ENCODE measurements at places on chromosomes 5 and 9. TPM values are rescaled to one million over a fixed set of nuclear protein-coding genes. Genes with fewer than 3 reads are reported as not detected.

DNA sequence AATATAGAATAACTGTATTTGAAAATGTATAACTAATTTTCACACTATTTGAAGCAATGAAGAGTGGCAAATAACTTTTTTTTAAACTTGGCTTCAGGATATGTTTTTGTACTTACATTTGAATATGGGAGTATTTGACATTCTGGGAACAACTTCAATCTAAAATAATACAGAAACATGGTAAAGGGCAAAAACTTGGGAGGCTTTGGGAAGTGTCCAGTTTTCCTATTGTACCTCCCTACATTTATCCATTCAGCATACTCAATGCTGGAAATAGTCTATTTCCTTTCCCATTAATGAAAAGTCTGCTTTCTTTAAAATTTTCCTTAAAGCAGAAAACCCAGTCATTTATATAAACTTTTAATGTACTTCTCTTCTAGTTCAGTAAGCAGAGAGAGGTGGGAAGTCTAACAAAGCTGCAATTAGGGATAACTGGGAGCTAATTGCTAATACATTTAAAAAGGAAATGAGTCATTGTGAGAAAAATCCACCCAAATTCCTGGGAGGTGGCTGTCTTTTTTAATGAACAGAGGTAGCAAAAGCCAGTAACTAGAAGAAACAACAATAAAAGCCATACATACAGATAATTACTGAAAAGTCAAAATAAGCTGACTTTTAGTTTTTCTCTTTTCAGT is 128.8 kb downstream of the FBN2 start:
- DNase-seq, result peak; percentile 7

DNA sequence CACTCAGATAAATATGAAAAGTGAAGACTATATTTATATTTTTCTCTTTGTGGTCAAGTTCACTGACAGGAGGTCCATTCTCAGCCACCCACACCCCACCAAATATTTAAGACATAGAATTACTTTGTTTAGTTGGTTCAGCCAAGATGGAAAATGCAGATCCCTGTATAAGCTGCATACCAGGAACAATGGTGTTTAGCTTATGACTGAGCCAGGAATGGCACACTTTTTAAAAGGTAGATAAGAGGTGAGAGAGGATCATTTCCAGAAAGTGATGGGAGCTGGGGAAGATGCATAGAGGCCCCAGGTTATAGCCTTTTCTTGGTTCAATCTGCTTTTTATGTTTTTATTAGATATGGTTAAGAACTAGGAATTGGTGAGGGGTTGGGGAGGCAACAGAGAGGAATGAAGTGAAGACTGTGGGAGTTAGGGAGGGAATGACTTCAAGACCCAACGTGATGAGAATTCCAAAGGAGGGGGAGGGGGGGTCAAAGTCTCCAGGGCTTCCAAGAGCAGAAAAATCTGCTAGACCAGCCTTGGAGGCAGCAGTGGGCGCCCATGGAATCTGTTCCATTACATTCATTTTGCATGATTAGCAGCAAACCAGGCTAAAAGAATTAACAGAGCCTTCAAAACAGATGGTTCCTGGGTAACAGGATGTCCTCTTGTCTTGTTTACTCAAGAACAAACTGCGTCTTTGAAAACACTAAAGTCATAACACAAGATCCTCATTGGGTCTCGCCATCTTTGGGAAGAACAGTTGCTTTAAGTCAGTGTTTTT is 95.2 kb downstream of the FGF1 start:
- DNase-seq, result no peak

DNA sequence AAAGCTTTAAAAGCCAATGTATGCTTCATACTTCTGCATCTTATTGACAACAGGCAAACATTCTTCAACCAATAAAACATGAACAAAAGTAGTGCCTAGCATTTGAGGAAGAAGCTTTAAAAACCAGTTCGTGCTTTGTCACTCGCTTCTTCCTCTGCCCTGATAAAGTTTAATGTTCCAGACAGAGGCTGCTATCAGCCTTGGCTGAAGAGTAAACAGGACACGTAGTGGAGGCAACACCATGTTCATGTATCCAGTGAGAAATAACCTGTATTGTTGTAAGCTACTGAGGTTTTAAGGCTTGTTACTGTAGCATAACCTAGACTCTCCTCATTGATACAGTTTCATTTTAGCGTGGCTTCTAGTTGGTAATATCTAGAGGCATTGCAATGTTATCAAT is 3.2 kb upstream of the FUBP3 start:
- no peak for DNase-seq

DNA sequence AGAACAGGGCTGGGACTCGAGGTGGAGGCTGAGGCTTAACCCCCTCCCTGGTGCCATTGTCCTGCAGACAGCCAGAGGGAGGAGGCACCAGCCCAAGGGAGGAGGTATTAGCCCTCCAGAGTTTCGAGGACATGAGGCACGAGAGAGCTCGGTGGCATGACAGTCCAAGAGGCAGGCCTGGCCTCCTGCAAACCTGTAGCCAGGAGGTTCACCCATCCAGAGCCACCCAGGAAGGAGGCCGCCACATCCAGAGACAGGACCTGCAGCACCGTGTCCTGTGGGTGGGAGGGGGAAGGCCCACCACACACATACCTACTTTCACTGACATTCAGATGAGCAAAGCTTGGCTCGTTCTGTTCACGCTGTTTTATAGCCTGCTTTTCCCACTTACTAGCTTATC is 75.2 kb upstream of the ADAMTS2 start:
- no peak for DNase-seq

DNA sequence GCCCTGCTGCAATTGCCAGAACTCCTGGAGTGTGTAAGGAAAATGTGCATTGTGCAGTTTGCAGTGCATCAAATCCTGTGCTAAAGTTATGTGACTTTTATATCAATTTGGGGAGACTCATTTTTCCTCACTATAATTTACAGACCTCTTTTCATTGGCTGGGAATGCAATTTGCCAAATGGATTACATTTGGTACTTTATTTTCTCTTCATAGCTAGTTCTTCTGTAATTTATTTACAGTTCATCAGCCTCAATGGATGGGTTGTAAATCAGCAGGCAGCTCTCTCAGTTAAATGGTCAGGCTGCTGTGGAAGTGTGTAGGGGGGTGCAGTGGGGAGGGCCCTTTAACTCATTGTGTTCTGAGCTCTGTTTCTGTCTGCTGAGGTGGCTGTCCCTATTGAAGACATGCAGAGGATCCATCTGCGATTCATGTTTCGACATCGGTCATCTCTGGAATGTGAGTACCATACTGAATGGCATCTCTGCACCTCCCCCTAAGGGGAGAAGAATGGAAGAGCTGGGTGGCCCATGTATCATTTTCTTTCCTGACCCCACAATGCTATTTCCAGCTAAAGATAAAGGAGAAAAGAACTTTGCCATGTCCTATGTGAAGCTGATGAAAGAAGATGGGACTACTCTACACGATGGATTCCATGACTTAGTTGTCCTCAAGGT is 74.6 kb downstream of the DOCK2 start:
- DNase-seq, result no peak

DNA sequence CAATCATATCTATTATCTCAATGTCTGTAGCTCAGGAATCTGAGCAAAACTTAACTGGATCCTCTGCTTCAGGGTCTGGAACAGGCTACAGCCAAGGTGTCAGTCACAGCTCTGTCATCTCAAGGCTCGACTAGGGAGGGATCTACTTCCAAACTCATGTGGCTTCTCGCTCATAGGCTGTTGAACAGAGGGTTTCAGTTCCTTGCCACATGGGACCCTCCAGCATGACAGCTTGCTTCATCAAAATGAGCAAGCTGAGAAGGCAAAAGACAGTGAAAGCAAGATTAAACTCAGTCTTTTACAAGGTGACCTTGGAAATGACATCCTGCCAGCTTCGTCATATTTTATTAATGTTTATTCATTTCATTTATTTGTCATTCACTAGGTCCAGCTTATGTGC is 111.7 kb downstream of the GADD45G start:
- no peak for DNase-seq

- no peak for DNase-seq
These were observed 26.0 kb upstream of the ANXA1 start for GRCh38 chr9:73125651-73126050.

- peak; percentile 43 for DNase-seq
These were observed 64.2 kb downstream of the KLF4 start for GRCh38 chr9:107425101-107426025.

DNA sequence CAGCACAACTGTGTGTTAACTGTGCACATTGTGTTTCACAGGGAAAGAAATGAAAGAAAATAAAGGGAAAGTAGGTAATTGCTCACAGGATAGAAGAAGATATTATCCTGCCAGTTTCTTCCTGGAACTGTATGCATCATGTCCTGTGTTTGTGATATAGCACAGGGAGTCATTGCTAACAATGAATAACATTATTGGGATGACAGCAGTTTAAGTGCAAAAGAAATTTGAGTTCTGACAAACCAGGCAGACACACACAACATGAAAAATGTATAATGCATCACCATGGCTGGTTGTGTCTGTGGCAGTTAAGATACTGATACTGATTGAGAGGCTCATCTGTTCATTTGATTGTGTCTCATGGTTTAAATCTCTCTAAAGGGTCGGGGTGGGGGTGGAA is 145.4 kb downstream of the SPATA31D1 start:
- DNase-seq, result no peak

- no peak for DNase-seq
These were observed 106.1 kb downstream of the PCSK1 start for GRCh38 chr5:96326902-96327301.

The GRM6 gene
- total RNA-seq, result not detected

The PCDHA6 gene
- total RNA-seq, result not detected

The GLRA1 gene
- not detected for total RNA-seq
